ENCODE measurements at places on chromosomes 12 and 14. TPM values are rescaled to one million over a fixed set of nuclear protein-coding genes. Genes with fewer than 3 reads are reported as not detected.
A peak's percentile ranks its signal among the peaks of the same experiment; 100 is the strongest.

KRT6C gene
- polyA plus RNA-seq: not detected

NRXN3 gene
- 6.4 TPM for polyA plus RNA-seq

CMA1 gene
- polyA plus RNA-seq: not detected

KRT77 gene
- not detected for polyA plus RNA-seq

IL31 gene
- not detected for polyA plus RNA-seq

ARMH4 gene
- 74.2 TPM for polyA plus RNA-seq

GLIPR1L2 gene
- polyA plus RNA-seq: 3.9 TPM

ATG2B gene
- polyA plus RNA-seq: 26.8 TPM

RNASE7 gene
- polyA plus RNA-seq: 0.83 TPM

GRCh38 chr14:49620182-49621113 lies at the start of the genes MGAT2 and RPL36AL:
Gene MGAT2 (plus strand): TSS chr14:49620799. CDS start chr14:49621269, 470 bp downstream.
Gene RPL36AL (minus strand): TSS chr14:49620626. CDS start chr14:49619104, 1,522 bp downstream.
- peak; percentile 98 for DNase-seq

- DNase-seq: no peak
Measured at GRCh38 chr12:1603269-1603993, 9.1 kb upstream of the FBXL14 start.

- DNase-seq: no peak
Measured at GRCh38 chr12:32659908-32660440, 19.1 kb upstream of the DNM1L start.

- DNase-seq: peak; percentile 30
Measured at GRCh38 chr14:67166450-67166853, 22.8 kb upstream of the GARIN2 start.

DNA sequence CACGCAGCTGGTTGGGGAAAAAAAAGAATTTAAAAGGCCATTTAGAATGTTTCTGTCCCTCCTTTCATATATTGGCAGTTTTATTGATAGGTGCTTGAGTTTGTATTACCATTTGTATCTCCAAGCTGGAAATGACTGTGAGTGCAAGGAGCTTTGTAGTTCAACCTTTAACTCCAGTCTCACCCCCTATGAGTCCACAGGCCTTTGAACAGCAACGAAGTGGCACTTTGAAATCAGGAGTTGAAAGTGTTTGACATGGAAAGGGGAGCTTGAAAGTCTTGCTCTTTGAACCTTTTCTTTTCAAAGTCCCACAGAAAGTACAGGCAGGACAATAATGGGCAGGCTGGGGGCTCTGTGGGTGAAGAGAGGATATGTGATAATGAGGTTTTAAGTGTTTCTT lies 480.3 kb downstream of the RERGL start:
- DNase-seq: no peak

DNA sequence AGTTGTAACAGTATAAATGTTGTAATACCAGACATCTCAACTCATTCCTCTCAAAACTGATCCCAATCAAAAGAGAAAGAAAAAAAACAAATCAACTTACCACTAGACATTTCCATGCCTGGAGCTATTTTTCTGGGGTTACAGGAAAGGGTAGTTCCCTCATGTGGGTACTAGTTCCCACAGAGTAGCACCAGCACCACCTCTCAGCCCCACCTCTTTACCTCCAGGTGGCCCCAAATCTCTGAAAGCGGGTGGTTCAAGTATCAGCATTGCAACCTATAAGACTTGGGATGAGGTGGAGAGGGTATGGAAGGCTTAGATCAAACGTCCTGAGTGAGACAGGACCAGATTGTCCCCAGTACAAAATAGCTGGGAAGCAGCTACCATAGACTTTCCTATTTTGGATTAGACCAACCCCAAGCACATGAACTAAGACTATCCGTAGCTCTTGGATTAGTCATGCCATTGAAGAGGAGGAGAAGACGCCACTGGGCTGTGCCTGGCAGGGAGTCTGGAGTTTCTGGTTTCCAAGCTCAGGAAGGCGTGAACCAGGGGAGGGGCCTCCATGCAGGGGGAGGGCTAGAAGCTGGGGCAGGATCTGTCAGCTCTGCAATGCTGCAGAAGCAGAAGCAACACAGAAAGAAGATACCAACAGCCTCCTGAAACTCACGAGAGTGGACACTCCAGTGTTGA lies at the start of gene SLC39A2:
TSS of gene SLC39A2 (plus strand) at position 620 of the 693 bp plus-strand sequence. CDS start 154 bp downstream, outside the sequence.
- DNase-seq: no peak

DNA sequence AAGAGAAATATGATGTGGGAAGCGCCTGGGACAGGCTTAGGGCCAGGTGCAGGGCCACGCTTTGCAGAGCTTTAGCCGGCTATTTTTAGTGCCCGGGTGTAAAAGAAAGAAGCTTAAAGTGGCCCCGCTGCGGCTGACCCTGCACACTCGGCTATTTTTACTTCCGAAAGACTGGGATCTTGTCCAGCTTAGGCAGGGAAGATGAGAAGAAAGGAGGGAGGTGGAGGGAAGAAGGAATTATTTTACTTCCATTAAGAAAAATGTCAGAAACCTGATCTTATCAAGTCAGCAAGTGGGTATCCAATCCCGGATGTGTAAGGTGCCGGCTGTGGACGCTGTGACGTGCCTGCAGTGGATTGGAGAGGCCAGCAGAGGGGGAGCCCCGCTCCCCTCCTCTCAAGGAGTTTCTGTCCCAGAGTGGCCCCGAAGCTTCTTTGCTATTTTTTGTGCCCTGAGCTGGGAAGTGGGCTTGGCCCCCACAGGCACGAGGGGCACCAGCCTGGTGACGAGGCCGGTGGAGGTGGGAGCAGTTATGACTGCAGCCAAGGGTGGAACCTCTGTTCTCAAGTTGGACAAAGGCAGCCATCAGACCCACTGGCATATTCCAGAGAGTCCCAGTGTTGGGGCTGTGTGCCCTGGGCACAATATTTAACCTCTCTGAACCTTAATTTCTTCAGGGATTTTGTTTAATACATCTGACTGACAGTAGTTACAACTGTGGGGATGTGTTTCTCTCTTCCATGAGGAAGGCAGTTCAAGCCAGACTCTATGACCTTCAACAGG lies 97.7 kb downstream of the ESRRB start:
- DNase-seq: peak; percentile 67

- DNase-seq: no peak
Measured at GRCh38 chr14:75003250-75004027, 718 bp downstream of the EIF2B2 start.

DNA sequence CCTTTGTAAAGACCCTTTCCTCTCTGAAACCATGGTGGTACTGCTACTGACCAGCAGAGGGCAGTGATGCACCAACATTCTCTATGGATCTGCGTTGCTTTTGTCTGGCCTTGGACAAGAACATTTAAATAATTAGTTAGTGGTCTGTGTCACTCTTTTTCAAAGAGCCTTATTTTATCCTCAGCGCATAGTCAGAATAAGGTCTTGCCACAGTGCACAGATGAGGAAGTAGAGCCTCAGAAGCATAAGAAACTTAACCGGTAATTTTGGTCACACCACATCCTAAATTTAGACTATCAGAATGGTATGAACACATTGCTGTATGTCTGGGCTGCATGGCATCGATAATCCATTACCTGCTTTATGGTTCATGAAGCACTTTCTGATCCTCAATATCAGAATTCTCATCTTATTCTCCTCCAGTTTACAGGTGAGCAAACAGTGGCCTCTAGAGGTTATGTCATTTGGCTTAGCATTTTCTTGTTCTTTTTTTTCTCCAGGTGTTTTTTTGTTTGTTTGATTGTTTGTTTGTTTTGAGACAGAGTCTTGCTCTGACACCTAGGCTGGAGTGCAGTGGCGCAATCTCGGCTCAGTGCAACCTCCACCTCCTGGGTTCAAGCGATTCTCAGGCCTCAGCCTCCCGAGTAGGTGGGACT lies 23.7 kb upstream of the IFT81 start:
- DNase-seq: peak; percentile 79

DNA sequence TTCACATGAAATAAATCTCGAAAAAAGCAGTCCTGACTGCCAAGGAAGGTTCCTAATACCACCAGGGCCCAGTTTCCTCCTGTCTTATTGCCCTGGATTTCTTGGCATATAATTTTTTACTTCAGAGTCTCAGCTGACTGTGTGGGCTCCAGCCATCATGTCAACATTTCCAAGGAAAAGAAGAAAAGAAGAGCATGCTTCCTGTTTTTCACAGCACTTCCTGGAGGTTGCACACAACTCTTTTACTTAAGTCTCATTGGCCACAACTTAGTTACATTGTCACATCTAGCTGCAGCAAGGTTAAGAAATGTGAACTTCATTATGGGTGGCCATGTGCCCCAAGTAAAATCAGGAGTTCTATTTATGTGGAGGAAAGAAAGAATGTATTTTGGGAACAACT lies 24.3 kb downstream of the DACT1 start:
- no peak for DNase-seq

- no peak for DNase-seq
Measured at GRCh38 chr14:69039288-69039628, 60.2 kb upstream of the ACTN1 start.

DNA sequence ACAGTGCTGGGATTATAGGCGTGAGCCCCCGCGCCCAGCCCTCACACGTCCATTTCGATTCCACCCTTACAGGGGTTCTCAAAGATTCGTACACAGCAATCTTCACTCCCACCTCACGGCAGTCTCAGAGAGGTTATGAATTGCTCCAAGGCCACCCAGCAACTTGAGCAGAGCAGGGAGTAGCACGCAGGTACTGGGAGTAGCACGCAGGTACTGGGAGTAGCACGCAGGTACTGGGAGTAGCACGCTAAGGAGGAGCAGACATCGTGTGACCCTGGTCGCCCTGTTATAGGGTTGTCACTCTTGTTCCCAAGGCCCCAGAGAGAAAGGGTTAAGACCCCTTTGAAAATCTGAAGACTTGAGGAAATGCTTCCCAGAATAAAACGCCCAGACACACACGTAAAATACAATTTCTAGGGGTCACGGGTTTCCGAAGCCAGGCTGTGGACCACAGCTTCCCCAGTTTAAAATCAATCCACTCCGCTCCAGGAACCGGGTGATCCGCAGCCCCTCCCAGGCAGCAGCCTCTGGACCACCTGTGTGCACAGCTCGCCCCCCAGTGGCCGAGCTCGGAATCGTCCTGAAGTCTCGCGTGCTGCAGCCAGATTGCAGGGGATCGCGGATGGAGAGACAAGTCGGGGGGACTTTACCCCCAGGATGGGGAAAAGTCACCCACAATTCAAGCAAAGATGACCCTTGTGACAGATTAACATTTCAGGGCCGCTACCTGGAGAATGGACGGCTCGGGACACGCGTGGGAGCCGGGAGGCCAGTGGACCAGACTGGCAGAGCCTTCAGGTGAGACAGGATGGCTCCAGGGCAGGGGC lies 92.0 kb downstream of the SCARB1 start:
- DNase-seq: no peak

GRCh38 chr14:34548472-34548981 lies 9.0 kb upstream of the EAPP start:
- no peak for DNase-seq

Data from renal pelvis (tissue), 12 donors.